ENCODE measurements at places on chromosomes 7 and 10.

- no peak for DNase-seq
Observed at GRCh38 chr10:71854031-71854430, 3.0 kb upstream of the PSAP start.

- no peak for DNase-seq
Observed at GRCh38 chr10:77428691-77429395, 208.8 kb downstream of the KCNMA1 start.

DNA sequence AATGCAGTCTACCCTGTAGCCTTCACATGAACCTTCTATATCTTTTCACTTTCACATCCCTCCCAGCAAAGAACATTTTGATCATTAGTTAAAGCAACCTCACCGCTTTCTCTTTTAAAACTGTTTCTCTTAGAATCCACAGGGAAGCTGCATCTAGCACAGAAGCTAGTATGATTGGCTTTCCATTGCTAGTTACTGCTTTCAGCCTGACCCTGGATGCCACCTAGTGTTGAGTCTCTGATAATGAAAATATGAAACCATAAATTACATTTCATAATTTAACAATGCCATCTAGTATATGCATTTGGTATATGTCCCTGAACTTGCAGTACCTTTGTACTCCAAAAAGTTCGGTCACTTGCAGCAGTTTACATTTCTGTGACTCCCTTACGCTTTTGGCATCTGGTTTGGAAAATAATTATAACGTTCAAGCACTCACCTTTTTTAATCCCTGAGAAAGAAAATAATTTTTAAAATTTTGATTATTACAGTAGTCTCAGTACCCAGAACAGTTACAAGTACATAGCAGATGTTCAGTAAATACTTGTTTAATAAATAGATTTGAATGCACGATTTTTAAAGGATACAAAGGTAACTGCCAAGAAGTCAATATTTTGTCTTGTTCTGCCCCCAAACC, 22.7 kb downstream of the CISD1 start:
- DNase-seq: no peak

- DNase-seq: no peak
Observed at GRCh38 chr7:47543714-47544113, 38.2 kb downstream of the TNS3 start.

DNA sequence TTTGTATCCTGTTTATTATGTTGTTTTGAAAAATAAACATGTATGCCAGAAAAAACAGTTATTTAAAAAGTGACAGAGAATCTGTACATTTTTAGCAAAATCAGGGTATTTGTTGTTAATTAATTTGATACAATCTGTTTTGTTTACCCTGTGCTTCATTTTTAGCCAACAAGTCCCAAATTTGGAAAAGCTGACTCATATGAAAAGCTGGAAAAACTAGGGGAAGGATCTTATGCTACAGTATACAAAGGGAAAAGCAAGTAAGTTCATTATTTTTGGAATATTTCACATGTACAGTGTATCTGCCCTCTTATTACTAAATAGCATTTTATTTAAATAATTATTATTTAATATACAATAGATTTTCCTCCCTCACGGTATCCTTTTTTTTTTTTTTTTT, 151.4 kb downstream of the CDK14 start:
- no peak for DNase-seq

- no peak for DNase-seq
Observed at GRCh38 chr10:132104471-132105301, 38.9 kb downstream of the JAKMIP3 start.

GRCh38 chr7:24821045-24821753, 63.9 kb upstream of the GSDME start:
- DNase-seq: peak; percentile 60

GRCh38 chr7:66013938-66014337, 31.9 kb upstream of the GUSB start:
- no peak for DNase-seq

- DNase-seq: no peak
Observed at GRCh38 chr10:7409045-7409731, 1.6 kb downstream of the SFMBT2 start.

GRCh38 chr7:24882989-24883621, 96.9 kb downstream of the OSBPL3 start:
- peak; percentile 20 for DNase-seq

- DNase-seq: no peak
Observed at GRCh38 chr10:51063659-51064535, 10.4 kb upstream of the PRKG1 start.

GRCh38 chr7:103711413-103711812, 265.4 kb upstream of the SLC26A5 start:
- DNase-seq: no peak

DNA sequence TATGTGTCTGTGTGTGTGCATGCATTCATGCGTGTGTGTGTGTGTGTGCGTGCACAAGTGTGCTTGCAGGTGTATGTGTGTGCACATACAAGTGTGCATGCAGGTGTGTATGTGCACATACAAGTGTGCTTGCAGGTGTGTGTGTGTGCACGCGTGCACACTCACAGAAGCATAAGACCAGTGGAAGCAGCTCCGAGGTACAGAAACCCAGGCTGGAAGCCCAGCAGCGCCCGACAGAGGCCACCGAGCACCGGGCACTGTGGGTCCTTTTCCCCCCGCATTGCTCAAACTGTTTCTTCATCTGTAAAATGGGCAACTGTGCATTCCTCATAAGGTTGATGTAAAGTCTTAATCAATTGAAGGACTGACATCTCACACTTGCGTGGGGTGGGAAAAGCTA, 243.3 kb upstream of the TCERG1L start:
- DNase-seq: no peak

DNA sequence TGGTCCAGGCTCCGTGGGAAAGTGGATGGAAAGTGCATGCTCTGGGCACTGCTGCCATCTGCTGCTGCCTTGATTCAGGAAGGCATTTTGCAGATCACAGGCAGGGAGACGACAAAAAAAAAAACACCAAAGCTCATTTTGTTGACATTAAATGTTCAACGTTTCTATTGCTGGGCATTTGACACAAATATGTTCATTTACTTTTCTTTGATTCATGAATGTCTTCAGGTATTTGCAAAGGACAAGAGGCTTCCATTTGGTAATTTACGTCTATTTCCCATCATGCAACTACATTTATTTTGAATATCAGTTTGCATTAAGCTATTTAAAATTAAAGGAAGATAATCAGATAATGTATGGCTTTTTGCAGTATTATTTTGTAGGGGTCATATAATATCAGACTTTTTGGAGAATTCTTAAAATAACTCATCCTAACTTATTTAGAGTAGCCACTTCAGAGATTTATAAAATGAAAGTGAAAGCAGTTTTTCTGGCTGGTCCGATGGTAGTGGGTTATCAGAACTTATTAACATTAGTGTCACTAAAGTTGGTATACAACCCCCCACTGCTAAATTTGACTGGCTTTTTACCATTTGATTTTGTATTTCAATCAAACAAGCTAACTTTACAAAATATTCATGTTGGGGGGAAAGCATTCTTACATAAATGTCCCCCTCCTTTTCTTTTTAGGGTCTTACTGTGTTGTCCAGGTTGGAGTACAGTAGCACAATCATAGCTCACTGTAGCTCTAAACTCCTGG, 65.3 kb downstream of the PDIA4 start:
- DNase-seq: no peak

DNA sequence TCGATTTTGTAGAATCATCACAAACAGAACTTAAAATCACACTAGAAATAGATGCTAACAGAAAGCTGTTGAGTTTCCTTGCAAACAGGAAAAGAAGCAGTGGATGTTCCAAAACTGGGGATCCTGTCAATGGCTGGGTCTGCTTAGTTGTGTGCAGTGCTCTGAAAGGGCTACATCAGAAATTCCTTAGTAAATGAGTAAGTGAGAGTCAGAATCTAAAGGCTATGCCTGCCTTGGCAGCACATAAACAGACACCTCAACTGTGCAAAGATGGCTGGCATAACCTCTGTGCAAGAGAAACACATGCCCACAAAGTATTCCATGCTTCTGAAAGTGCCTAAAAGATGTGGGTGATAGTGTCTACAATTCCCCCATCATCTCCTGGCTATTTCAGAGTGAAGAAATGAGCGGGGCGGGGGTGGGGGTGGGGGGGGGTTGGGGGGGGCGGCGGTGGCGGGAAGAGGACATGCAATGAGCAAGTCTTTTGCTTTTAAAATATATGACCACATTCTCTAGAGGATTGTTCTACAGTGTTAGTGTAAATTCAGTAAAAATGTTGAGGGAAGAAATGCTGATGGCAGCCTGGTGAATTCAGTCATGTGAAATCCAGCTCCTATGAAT, 138.1 kb upstream of the LAMB4 start:
- no peak for DNase-seq

DNA sequence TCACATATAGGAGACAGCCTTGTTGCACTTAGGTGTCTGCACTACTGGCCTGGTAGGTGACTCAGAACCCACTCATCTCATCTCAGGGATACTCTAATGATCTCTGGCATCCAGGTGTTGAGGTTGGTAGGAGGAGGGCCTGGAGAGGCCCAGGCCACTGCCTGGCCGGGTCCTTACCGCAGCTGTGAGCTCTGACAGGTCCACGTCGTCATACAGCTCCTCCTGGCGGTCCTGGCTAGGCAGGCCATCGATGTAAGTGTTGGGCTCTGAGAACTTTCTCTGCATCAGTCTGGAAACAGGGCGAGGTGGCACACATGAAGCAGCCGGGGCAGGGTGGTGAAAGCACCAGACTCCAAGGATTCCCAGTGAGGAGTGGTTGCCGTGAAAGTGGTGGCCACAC, 62.1 kb downstream of the VWA2 start:
- no peak for DNase-seq

DNA sequence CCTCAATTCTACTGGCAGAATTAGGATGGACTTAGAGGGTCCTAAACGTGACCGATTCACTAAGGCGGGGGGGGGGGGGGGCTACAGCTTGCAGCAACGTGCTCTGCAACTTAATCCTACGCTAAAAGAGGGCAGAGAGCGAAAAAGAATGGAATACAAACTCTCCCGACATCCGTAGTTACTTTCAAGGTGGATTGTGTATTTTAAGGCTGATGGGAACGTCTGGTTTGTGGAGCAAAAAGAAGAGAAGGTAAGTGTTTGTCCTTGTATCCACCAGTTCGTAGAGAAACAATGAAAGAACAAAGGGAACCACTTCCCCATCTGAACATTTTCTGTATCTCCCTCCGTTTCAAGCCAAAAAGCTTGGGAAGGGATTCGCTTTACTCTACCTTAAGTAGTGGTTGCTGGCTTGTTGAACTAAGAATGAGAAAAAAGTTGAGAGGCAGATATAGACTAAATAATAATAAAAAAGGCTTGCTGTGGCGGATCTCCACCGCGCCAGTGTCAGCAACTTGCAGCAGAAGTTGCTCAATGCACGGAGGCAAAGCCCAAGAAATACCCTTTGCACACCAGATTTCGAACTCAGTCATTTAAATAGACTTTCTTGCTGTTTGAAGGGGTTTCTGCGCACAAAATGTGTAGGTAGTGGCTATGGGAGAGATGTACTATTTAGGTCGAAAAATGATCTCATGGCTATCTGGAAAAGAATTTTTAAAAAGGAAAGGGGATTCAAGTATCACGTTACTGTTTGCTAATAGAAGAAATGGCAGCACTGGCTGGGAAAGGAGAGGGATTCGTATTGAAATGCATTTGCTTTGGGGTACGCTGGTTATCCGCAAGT, 736 bp downstream of the SKIDA1 start:
- no peak for DNase-seq

GRCh38 chr7:30452280-30452930, 26.2 kb downstream of the NOD1 start:
- no peak for DNase-seq

GRCh38 chr7:77284005-77284404, 84.4 kb upstream of the FGL2 start:
- DNase-seq: no peak

DNA sequence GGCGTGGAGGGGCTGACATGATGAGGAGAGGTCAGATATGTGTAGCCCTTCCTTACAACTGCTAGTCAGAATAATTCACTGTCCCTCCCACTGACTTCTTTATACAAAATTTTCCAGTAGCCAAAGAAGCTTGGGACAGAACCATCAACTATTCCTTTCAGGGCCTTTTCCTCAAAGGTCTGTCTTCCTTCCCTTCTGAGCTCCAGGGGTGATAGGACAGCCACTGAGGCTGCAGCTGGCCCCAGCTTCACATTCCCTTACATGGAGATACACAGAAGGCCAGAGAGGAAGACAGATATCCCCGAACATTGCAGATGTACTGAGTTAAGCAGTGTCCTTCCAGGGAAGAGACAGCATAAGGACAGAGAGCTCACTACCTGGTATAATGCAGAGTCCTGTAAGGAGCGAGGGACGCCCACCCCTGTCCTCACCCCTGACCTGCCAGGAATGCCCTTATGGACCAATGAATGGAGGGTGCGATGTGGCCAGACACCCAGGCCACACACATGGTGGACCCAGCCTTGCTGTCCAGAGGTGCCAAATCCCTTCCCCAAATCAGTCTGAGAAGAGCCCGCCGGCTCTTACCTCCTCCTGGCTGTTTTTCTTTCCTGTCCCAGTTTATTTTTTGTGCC, 754.7 kb downstream of the GRID1 start:
- DNase-seq: no peak

GRCh38 chr10:35388682-35389081, 52.4 kb downstream of the CCNY start:
- no peak for DNase-seq

DNA sequence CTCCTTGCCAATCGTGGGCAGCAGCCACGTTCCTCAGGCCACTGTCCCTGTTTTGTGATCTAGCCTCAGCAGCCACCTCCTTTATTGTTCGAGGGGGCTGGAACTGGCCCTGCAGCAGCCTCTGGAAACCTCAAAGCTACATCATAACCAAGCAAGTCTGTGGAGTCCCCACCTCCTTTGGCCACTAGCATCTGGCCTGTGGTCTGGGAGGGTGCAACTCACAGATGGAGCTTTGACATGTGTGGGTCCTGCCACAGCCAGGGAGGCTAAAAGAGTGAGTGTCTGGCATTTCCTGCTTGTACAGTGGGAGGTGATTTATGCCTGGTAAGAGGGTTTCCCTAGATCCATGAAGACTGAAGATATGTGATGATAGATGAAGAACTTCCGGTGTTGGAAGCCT, 32.3 kb upstream of the NUB1 start:
- no peak for DNase-seq

DNA sequence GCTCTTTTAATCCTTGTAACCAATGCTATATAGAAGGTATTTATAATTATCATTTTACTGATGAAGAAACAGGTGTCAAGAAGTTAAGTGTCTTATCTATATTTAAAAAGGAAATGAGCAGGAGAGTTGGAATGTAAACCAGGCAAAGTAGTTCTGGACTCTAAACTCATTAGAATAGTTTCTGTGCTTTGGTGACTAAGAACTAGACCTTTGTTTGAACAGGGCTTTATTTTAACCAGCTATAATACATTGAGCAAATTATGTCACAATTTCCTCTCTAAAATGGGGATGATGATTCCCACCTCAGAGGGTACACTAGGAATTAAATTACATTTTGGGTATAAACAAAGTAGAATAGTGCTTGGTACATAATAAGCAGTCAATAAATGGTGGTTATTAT, 236.0 kb downstream of the MAGI2 start:
- DNase-seq: no peak

DNA sequence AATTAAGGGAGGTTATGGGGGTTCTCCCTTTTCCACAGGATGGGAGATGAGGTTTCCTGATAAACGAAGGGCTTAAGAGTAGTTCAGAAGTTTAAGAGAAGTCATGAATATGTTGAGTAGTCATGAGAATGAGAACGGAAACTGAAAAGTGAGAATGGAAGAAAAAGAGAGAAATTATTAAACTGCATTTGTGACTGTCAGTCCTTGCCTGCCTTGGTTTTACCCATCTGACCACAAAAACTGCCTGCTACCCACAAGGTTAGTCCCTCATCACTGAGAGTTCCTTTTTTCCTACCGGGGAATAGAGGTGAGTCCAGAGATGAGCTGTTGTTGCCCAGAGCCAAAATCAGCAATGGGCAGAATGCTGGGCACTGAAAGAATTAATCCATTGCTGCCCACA, 174.1 kb upstream of the BET1 start:
- no peak for DNase-seq

GRCh38 chr10:63576501-63576900, 55.3 kb downstream of the REEP3 start:
- DNase-seq: no peak
